Smooth muscle cell of trachea (primary cell): ENCODE measurements at places on chromosomes 6 and 20. TPM values are rescaled to one million over a fixed set of nuclear protein-coding genes. Genes with fewer than 3 reads are reported as not detected.

The TTI1 gene
- 21.2 and 21.5 TPM in 2 replicates for total RNA-seq

The OR2H2 gene
- not detected in 2 replicates for total RNA-seq

The HDGFL1 gene
- not detected in 2 replicates for total RNA-seq

The SRSF12 gene
- total RNA-seq: not detected in 2 replicates

The PTPRK gene
- 52.5 and 75.4 TPM in 2 replicates for total RNA-seq

The EDN1 gene
- total RNA-seq: 0.33 and 0.87 TPM in 2 replicates

The ZNF292 gene
- 30.1 and 34.9 TPM in 2 replicates for total RNA-seq
